Naive thymus-derived CD8-positive, alpha-beta T cell (primary cell): ENCODE measurements at places on chromosomes 1 and 21.
A peak's percentile ranks its signal among the peaks of the same experiment; 100 is the strongest.

- DNase-seq, result no peak
These were observed 34.7 kb downstream of the LRRC3 start for GRCh38 chr21:44489962-44490361.

DNA sequence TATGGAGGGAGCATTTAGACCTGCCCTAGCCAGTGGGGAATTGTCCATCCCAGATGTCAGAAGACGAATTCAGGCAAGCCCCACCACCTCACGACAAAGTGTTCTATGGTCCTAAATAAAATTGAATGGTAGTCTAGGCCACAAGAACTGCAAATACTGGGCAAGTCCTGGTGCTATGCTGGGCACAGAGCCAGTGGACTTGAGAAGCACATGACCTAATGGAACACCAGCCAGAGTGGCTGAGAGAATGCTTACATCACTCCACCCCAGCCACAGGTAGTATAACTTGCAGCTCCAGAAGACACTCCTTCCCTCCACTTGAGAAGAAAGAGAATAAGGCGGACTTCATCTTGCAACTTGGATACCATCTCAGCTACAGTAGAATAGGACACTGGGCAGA is 567.3 kb upstream of the CXADR start:
- DNase-seq, result no peak

DNA sequence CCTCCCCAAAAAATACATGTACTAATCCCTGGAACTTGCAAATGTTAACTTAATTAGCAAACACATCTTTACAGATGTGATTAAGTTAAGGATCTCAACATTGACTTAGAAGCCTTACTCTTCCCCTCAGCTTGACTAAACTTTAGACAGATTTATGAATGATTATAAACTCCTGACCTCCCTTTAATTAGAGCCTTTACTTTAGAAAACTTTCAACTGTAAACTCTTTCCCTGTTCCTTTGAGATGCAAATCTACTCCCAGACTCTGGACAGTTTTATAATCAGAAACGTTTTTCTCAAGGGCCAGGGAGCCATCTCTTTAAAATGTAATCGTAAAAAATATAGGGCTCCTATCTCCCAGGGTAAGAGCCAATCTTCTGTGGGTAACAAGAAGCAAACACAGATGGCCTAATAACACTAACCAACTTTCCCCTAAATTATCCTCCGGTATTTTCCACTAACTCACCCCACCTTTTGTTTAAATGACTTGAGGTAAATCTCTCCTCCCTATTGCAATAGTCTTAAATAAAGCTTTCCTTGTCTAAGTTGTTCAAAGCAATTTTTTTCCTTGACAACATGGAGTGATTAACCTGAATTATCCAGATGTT is 284.1 kb downstream of the BRINP3 start:
- DNase-seq, result no peak

GRCh38 chr1:160629286-160630210 is 17.3 kb downstream of the SLAMF1 start:
- DNase-seq, result peak; percentile 76

GRCh38 chr1:62687421-62687902 is 724 bp downstream of the DOCK7 start:
- peak; percentile 6 for DNase-seq

DNA sequence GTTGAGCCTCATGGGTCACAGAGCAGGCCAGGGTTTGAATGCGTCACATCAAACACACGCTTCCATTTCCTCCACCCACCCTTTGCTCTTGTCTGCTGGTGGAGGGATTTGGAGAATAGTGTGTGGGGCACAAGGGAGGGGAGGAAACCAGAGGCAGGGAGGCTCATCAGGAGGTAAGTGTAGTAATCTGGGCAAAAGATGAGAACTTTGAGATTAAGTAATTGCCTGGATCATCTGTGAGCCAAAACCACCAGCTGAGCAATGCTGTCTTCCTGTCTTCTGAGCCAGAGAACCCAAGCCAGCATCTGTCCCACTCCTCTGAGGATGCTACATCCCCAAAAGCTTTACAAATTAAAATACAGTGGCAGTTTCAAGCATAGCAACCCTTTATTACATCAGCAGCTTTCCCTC is 45.2 kb downstream of the C8B start:
- DNase-seq, result no peak

DNA sequence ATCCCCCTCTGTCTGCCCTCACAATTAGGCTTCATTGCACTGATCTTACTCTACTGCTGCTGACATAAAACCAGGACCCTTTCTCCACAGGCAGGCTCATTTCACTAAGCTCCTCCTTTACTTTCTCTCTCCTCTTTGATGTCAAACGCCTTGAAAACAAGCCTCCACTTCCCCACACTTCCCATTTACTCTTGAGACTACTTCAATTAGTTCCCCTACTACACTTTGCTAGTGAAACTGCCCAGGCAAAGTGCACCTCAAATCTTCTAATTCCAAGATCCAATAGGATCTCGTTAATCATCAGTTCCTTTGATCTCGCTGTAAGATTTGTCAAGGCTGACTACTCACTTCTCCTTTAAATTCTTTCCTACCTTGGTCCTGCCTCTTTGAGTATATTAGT is 5.9 kb upstream of the CDC20 start:
- DNase-seq, result no peak

DNA sequence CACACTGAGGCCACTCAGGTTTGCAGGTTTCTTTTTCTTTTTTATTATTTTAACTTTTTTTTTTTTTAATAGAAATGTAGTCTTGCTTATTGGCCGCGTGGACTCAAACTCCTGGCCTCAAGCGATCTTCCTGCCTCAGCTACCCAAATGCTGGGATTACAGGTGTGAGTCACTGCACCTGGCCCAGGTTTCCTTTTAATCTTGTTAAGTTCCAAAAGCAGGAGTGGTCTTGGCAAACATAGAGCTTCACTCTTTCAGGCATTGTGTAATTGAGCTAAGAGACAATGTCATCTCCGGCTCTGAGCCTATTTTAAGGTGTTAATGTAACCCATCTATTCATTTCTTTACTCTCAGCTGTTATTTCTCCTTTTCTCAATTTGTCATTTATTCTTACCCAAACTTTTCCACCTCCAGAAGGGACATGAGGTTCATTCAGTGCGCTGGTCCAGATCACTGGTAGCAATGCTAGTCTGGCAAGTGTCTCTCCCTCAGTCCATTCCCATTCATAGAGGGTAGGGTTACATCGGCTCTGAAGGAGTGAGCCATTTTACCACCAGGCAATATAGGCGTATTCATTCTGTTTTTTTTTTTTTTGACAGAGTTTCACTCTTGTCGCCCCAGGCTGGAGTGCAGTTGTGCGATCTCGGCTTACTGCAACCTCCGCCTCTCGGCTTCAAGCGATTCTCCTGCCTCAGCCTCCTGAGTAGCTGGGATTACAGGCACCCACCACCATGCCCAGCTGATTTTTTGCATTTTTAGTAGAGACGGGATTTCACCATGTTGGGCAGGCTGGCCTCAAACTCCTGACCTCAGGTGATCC is 11.3 kb upstream of the MFSD2A start:
- no peak for DNase-seq
